ENCODE measurements at places on chromosomes 3 and 15. TPM values are rescaled to one million over a fixed set of nuclear protein-coding genes. Genes with fewer than 3 reads are reported as not detected.

GRCh38 chr3:98020412-98020811, 14.7 kb downstream of the GABRR3 start:
- no peaks in the 10 kb centered on the region for H3K4me1 ChIP-seq
- H3K36me3 ChIP-seq, result no peaks in the 10 kb centered on the region
- H3K27ac ChIP-seq, result no peak overlapping the region
- no peak for DNase-seq
- no peaks in the 10 kb centered on the region for H3K27me3 ChIP-seq

GRCh38 chr3:183518491-183519251, 36.8 kb downstream of the KLHL6 start:
- H3K27me3 ChIP-seq, result no peaks in the 10 kb centered on the region
- H3K27ac ChIP-seq, result peak overlapping the region; percentile 43
- H3K4me1 ChIP-seq, result peaks cover 34% of the 10 kb centered on the region
- no peaks in the 10 kb centered on the region for H3K36me3 ChIP-seq
- H3K4me3 ChIP-seq, result no peak overlapping the region

- DNase-seq, result no peak
- peaks cover 25% of the 10 kb centered on the region for H3K4me1 ChIP-seq
- H3K36me3 ChIP-seq, result peaks cover 16% of the 10 kb centered on the region
- H3K27me3 ChIP-seq, result no peaks in the 10 kb centered on the region
These were observed 3.5 kb downstream of the CCDC51 start for GRCh38 chr3:48436477-48436787.

DNA sequence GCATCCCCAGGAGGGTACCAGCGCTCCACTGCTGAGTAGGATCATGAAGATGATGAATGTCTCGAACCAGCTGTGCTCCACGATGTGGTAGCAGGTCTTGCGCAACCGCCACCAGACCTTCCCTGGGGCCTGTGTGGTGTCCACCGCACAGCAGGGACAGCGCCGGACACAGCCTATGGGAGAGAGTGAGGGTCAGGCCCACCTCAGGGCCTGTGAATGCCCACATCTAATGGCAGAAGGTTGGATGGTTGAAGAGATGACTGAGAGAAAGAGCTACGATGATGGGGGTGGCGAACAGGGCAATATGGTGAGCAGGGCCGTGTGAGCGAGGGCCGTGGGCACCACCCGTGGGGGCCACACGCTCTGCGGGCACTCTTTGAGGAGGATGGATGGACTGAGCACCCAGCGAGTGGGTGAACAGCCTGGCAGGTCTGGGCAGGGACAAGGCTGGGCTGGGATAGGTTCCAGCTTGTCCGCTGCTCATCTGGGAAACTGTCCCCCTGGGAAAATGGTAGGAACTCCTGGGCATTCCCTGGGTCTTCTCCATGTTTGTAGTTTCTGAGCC, 74.1 kb downstream of the SCN5A start:
- H3K4me3 ChIP-seq, result no peak overlapping the region
- DNase-seq, result no peak
- no peak overlapping the region for H3K27ac ChIP-seq

GRCh38 chr3:151275091-151275490, 3.3 kb downstream of the P2RY14 start:
- no peak overlapping the region for H3K4me3 ChIP-seq
- no peaks in the 10 kb centered on the region for H3K27me3 ChIP-seq
- no peaks in the 10 kb centered on the region for H3K36me3 ChIP-seq
- no peak overlapping the region for H3K27ac ChIP-seq
- peaks cover 36% of the 10 kb centered on the region for H3K4me1 ChIP-seq

DNA sequence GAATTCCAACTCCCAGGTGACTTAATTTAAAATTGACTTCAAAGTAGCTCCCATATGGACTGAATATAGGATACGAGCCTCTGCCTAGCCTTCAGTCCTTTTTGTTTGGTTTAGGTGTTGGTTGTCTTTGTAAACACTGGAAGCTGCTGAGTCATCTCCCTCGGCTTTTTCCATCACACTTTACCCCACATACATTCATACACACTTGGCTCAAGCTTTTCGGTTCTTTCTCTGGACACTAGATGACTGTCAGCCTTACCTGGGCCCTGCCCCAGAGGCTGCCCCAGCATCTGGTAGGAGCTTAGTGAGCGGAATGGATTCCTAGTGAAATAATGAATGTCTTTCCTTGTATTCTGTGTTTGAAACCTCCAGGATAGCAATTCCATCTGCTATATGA, 201.5 kb upstream of the IL12A start:
- no peak for DNase-seq
- H3K4me1 ChIP-seq, result no peaks in the 10 kb centered on the region
- no peak overlapping the region for H3K27ac ChIP-seq
- H3K27me3 ChIP-seq, result no peaks in the 10 kb centered on the region

- H3K4me1 ChIP-seq, result no peaks in the 10 kb centered on the region
- H3K36me3 ChIP-seq, result no peaks in the 10 kb centered on the region
- H3K27ac ChIP-seq, result no peak overlapping the region
These were observed 26.9 kb upstream of the HCN4 start for GRCh38 chr15:73395671-73396070.

- peak within 1 kb of the TSS; percentile 99 for H3K4me3 ChIP-seq
- peak within 1 kb of the TSS; percentile 89 for H3K27ac ChIP-seq
- H3K36me3 ChIP-seq, result no peaks in the 10 kb centered on the region
- DNase-seq, result peak; percentile 35
These were observed at the start of gene ACAD11 for GRCh38 chr3:132659365-132660051. Gene ACAD11 (minus strand): TSS chr3:132659809. CDS start chr3:132659751, 58 bp downstream.

DNA sequence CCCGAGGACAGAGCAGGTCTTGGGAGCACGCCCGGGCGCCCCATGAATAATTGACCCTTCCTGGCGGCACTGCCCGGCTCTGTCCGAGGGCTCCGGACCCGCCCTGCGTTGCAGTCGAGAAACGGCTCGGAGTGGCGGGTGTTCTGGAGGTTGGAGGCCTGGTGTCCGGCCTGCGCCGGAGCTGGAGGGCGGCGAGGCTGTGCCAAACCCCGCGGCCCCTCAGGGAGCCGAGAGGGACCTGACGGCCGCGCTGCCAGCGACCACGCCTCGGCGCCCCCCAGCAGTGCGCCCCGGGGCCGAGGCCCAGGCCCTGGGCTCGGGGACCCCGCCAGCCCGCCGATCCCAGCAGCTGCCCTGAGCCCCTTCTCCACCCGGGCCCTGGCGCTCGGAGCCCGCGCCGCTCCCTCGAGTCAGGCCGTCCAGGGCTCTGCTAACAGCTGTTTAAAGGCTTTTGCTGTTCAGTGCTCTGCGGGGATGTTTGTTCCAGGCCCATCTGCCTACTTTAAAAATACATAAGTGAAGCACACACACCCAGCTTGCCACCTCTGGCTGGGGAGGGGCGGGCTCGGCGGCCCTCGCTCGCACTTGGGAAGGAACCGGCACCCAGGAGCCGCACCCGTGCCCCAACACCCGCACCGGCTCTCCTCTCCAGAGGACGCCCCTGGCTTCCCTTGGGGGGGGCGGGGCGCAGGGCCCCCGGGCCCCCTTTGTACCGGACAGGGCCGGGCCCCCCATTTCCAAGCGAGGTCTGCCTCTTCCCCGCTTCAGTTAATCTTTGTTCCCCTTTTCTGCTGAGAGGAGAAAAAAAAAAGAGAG, 730 bp upstream of the ZNF710 start:
- H3K27ac ChIP-seq, result peak overlapping the region; percentile 68
- H3K36me3 ChIP-seq, result no peaks in the 10 kb centered on the region
- H3K4me1 ChIP-seq, result peaks cover 17% of the 10 kb centered on the region
- peak overlapping the region; percentile 68 for H3K4me3 ChIP-seq

GRCh38 chr3:46206282-46207015, 1.7 kb downstream of the CCR1 start:
- no peak overlapping the region for H3K4me3 ChIP-seq
- H3K4me1 ChIP-seq, result peaks cover 23% of the 10 kb centered on the region
- no peaks in the 10 kb centered on the region for H3K36me3 ChIP-seq

DNA sequence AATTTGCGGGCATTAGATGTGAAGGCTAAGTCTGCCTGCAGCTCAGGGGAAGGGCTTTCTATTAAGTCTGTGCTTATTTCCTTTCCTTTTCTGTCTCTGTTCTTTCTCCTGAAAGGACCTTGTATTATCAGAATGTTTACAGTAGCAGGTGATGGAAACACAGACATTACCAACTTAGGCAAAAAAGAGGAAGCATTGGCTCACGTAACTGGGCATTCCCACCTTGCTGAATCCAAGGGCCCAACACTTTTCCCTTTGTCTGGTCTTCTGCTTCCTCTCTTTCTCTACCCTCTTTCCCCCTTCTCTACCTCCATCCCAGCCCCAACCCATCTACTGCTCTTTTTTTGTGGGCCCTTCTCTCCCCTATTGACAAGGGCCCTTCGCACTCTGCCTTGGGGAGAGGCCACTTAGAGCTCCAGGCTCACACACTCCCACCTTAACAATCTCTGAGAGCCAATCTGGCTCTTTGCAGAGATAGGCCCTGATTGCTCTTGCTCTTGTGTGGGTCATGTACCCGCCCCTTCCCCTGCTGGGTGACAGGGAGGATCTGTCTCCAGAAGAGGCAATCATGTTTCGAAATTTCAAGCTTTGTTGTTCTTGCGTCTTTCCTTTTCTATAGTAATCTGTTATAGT, 35.0 kb downstream of the ACAA1 start:
- DNase-seq, result no peak
- no peaks in the 10 kb centered on the region for H3K36me3 ChIP-seq
- no peaks in the 10 kb centered on the region for H3K4me1 ChIP-seq
- H3K27ac ChIP-seq, result no peak overlapping the region
- H3K27me3 ChIP-seq, result no peaks in the 10 kb centered on the region

DNA sequence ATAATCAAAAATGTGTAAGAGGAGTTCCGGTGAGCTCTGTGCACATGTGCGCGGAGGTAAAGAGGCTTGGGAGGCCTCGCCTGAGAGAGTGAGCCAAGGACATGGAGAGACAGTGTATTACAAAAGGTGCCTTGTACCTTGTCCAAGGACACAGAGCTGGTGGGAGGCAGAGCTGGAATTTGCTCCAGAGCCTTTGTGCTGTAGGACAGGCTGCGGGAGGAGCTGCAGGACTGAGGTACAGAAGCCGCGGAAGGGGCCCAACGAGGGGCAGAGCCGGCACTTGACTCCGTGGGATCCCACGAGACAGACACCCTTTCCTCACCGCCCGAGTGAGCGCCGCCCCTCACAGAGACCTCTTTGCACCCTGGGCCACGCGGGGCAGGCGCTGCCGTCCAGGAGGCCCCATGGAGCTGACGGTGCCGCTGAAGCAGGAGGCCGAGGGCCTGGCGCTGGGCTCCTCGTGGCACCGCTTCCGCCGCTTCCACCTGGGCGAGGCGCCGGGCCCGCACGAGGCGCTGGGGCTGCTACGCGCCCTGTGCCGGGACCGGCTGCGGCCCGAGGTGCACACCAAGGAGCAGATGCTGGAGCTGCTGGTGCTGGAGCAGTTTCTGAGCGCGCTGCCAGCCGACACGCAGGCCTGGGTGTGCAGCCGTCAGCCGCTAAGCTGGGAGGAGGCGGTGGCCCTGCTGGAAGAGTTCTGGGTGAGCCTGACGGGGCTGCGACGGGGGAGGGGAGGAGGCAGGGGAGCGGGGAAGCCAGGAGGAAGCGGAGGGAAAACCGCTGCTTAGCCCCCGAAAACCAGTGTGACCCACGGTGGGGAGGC, 68.7 kb downstream of the SLTM start:
- no peaks in the 10 kb centered on the region for H3K4me1 ChIP-seq
- no peaks in the 10 kb centered on the region for H3K36me3 ChIP-seq
- no peaks in the 10 kb centered on the region for H3K27me3 ChIP-seq
- DNase-seq, result no peak
- no peak overlapping the region for H3K4me3 ChIP-seq

GRCh38 chr15:44647036-44647435, 16.4 kb downstream of the SPG11 start:
- no peak overlapping the region for H3K4me3 ChIP-seq
- no peaks in the 10 kb centered on the region for H3K27me3 ChIP-seq
- no peaks in the 10 kb centered on the region for H3K4me1 ChIP-seq

DNA sequence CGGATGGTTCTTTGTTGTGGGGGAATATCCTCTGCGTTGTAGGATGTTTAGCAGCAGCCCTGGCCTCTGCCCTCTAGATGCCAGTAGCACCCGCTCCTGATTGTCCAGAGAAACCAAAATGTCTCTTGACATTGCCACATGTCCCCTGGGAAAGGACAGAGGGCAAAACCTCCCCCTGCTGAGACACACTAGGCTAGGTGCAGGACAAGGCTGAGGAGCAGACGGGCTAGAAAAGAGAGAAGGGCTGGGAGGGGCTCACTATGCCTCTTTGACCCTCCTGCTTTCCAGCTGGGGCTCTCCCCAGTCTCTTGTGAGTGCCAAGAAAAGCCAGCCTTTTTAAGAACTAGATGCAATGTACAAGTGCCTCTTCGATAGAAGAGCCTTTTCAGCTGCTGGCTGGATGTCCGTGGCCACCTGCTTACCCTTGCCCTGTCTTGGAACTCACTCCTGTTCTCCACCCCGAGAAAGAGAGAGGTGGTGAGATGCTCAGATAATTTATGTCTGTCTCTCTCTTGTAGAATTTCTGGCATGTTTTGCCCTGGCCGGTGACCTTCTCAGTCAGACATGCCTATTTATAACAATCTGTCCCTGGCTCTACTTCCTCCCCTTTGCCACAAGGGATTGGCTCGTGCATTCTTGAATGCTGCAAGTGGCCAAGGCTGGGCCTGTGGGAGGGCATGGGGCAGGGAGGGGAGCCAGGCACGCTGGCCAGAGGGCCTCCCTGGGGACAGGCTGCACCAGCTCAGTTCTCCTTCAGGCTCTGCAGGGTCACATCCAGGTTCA, 142.6 kb downstream of the RPLP1 start:
- DNase-seq, result no peak
- H3K36me3 ChIP-seq, result no peaks in the 10 kb centered on the region
- H3K4me3 ChIP-seq, result no peak overlapping the region
- 0 out of 2 replicates have a peak, but pooled peaks cover 6% of the 10 kb centered on the region for H3K27me3 ChIP-seq

DNA sequence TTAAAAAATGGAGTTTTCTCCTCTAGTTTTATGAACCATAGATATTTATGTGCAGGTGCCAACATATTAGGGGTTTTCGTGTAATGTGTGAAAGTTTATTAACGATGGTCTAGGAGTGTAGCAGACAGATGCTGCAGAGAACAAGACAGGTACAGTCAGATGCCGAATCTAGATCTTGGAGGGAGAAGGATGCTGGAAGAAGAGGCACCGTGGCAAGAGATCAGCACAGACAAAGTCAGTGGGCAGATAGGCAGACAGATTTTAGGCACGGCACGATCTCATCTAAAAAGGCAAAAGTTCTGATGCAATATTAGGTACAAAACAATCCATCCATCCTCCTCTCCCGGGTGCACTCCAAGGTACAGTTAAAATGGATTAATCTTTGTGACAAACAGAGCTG, 161.6 kb downstream of the TIGIT start:
- H3K4me1 ChIP-seq, result peaks cover 38% of the 10 kb centered on the region
- H3K4me3 ChIP-seq, result peak overlapping the region; percentile 22
- H3K27ac ChIP-seq, result peak overlapping the region; percentile 80
- no peak for DNase-seq
- no peaks in the 10 kb centered on the region for H3K27me3 ChIP-seq

- H3K4me3 ChIP-seq, result no peak overlapping the region
- H3K36me3 ChIP-seq, result no peaks in the 10 kb centered on the region
- H3K27me3 ChIP-seq, result no peaks in the 10 kb centered on the region
- H3K27ac ChIP-seq, result no peak overlapping the region
- H3K4me1 ChIP-seq, result no peaks in the 10 kb centered on the region
These were observed 3.3 kb upstream of the VILL start for GRCh38 chr3:37987315-37987697.

GRCh38 chr3:7749931-7750695, 751.5 kb upstream of the LMCD1 start:
- no peak overlapping the region for H3K27ac ChIP-seq
- H3K27me3 ChIP-seq, result no peaks in the 10 kb centered on the region
- H3K4me1 ChIP-seq, result no peaks in the 10 kb centered on the region

GP9 gene
- total RNA-seq, result not detected

SLC28A1 gene
- total RNA-seq, result not detected

KNG1 gene
- total RNA-seq, result 0.21 TPM

LRRN1 gene
- not detected for total RNA-seq

SI gene
- total RNA-seq, result not detected

AGBL1 gene
- total RNA-seq, result not detected

SIDT1 gene
- total RNA-seq, result 26.8 TPM

ADPGK gene
- total RNA-seq, result 53.2 TPM

PPP1R14D gene
- not detected for total RNA-seq

ADIPOQ gene
- total RNA-seq, result not detected

All from GM12878 (cell line).